ENCODE measurements at places on chromosomes 16 and 17.

DNA sequence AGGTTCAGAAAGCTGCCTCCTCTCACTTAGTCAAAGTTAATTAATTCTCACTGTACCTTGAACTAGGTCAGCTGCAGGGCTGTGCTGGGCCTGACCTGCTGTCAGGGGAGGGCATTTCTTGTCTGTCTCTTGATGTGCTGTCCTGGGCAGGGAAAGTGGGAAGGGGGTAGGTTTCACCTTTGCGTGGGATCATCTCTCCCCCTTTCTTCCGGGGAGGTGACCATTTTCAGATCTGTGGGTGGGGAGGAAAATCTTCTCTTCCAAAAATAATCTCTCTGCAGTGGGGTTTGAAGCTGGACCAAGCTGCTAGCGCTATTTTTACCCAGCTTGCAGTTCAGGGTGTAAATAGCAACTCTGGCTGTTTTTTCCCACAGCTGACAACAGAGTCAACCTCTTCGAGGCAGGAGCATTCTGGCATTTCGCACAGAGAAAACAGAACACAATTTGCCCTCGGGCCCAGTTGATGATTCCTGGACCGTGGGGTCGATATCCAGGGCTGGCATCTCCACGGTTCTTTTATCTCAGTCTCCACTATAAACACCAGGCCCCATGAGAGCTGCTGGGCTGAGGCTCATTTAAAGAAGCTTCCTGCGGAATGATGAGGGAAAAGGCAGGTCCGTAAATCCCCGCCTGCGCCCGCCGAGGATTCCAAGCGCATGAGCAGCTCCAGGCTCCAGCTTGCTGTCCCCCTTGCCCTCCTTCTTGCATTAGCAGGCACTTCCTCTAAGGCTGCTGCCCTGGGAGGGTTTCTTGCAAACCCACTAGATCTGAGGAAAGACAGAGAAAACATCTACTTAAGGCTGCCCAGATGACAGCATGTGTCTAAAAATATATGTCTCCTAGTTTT lies 93.9 kb downstream of the YPEL2 start:
- no peak for DNase-seq

- no peak for DNase-seq
These were observed 3.4 kb downstream of the SNN start for GRCh38 chr16:11671676-11672075.

GRCh38 chr16:27839419-27839818 lies 224.1 kb downstream of the GSG1L start:
- DNase-seq, result no peak

GRCh38 chr17:19800571-19800970 lies 52.5 kb upstream of the ALDH3A1 start:
- DNase-seq, result no peak

DNA sequence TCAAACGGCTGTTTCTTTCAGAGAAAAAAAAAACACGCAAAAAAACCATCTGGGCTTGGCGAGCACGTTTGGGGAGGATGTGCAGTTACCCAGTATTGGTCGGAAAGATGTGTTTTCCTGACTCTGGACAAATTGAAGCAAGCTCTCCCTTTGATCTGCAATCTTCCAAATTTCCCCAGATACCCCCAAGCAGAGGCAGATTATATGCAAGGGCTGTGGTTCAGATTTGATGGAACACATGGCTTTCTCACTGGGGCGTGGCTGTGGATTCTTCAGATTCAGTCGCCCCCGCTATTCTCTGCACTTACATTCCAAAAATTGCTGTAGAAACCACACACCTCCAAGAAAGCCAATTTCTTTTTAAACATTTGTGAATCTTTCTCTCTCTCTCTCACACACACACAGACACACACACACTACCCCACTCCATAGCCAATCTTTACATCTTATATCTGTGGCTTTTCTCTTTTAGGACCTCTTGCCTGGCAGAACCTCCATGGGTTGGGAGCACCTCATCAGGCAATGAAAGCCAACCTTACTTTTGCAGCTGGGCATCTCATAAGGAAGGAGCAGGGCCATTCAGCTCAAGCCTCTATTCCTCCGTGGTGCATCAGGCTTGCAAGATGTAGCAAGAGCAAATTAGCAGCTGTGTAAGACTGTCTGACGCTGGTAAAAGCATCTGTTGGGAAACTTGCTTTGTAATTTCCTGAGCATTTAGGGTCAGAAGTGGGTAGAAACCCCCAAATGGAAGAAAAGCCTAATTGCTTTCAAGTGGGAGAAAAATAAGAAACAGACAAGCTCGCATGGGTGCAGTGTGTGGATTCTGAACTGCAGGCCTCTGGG lies 103.9 kb upstream of the FAM20A start:
- DNase-seq, result no peak

GRCh38 chr17:47066095-47066494 lies 87.0 kb upstream of the RPRML start:
- no peak for DNase-seq

GRCh38 chr17:57115916-57116315 lies 30.9 kb downstream of the AKAP1 start:
- no peak for DNase-seq

- DNase-seq, result no peak
These were observed 14.0 kb downstream of the SUPT6H start for GRCh38 chr17:28675980-28676379.

DNA sequence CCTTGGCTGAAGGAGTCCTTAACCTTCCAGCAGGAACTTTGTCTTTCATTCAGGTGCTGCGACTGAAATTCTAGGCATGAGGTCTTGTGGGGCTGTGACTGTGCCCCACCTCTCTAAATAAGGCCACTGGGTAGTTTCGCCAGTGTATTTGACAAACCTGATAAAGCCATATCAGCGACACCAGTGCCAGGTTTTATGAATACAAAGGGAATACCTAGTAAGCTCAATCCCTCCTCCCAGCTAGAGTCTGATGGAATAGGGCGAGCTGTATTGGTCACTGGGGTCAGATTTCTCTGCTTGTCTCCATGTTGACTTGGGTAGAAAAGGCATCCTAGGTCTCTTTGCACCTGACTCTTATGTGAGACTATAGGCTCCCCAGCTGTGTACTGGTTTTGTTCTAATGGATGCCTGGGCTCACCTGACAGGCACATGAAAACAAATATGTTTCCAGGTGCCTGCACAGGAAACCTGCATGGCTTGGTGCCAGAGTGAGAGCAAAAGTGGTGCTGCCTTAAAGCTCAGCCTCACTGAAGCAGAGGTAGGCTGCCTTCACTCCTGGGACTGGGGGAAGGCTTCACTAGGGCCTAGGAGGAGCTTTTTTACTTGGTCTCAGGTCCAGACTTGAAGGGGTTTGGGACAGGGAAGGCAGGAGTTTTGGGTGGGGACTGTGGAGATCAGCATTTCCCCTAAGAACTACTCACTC lies 8.3 kb downstream of the SLC7A6 start:
- DNase-seq, result no peak

DNA sequence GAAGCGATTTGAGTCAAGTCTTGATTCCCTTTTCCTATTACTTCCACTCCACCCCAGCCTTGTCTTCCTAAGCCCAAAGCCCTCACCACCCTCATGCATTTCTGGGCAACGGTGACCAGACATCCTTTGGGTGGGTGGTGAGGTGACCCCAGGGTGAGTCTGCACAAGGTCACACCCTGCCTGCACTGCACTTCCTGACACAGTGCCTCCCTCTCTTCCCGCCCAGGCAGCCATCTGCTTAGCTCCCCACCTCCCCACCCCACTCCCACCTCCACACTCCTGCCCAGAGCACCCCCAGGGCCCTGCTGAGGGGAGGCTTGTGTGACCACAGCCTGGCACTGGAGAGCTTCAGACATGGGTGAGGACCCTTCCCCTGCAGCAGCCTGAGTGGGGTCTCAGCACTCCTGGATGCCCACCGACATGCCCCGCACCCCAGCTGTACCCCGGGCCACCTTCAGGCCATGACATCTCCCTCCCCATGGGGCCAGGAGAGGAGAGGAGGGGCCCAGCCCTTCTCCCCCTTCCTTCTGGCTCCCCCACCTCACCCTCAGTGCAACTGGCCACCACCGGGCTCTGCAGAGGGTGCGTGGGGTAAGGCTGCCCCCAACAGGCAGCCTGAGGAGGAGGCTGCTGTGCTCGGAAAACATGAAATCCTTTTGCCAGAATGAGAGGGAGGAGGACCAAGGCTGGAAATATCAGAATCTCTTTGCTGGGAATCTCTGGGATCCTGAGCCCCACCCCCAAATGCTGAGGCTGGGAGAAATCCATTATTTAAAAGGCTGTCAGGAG lies 68.6 kb downstream of the CCT6B start:
- DNase-seq, result no peak

GRCh38 chr16:22665048-22665797 lies 148.7 kb upstream of the HS3ST2 start:
- DNase-seq, result no peak

- DNase-seq, result no peak
These were observed 156.9 kb downstream of the C16orf78 start for GRCh38 chr16:49530427-49530970.

- DNase-seq, result no peak
These were observed at the start of gene FLII for GRCh38 chr17:18258356-18259038. TSS of gene FLII (minus strand) at chr17:18258738. CDS start at chr17:18258690, 48 bp downstream.

- no peak for DNase-seq
These were observed 6.8 kb downstream of the MYO1C start for GRCh38 chr17:1485423-1486376.

DNA sequence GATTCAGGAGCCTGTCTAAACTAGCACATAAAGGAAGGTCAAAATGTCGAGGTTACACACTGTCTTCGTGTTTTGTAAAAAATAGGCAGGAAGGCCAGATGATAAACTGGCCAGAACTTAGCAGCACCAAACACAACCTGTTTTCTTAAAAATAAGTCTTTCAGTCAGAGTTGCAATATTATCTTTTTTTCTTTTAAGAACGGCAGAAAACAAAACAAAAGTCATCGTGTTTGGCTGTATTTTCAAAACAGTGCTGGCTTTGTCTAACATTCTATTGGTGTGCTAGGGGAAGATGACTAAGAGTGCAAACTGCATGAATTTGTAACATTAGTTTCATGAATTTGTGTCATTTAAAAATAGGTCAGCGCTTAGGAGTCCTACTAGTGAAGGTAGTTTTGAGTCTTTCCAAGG lies 5.3 kb downstream of the MAF start:
- no peak for DNase-seq

- no peak for DNase-seq
These were observed 3.2 kb downstream of the UTS2R start for GRCh38 chr17:82374626-82375331.

DNA sequence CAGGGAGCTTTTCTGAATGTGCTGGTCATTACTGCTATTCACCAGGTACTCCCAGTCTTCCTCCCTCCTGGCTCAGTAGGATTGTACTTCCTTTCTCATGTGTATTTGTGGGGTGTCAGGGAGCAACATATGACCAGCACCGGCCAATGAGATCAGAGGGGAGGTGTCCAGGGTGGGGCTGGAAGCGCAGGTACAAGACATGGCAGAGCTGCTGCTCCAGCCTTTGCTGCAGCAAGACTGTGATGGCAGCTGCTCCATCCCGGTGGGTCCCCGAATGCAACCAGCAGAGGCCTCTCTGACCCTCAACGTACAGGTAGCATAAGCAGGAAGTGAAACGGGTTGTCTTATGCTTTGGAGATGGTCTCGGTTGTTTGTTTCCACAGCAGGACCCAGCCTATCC lies 53.8 kb upstream of the CACNG5 start:
- DNase-seq, result no peak

DNA sequence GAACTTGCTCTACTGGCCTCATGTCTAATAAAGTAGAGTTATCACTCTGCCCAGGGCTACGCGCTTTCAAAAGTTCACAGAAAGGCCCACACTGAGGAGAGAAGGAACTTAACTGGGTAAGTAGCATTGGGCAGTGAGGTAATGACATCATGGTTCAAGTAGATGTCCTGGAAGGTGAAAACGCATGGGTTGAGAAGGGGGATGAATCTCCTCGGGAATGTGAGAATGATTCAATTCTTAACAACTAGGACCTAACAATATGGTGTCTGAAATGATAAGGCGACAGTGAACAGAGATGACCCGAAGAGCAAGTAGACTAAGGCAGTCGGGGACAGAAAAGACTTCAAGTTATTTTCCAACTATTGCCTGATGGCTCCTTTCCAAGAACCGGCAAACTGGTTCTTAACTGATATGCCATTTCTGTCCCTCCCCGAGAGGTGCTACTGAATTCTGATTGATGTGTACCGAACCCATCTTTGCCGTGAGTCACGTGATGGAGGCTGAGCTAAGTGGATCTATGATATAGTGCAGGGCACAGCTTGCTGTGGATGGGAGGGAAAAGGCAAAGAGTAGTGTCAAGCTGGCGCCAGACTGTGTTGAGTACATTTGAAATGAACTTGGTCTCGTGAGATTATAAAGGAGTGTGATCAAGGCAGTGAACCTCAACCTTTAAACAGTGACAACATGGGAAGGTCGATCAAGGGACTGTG lies 44.1 kb downstream of the MARCHF10 start:
- DNase-seq, result no peak

- no peak for DNase-seq
These were observed 38.8 kb upstream of the PRKCB start for GRCh38 chr16:23796941-23797340.

DNA sequence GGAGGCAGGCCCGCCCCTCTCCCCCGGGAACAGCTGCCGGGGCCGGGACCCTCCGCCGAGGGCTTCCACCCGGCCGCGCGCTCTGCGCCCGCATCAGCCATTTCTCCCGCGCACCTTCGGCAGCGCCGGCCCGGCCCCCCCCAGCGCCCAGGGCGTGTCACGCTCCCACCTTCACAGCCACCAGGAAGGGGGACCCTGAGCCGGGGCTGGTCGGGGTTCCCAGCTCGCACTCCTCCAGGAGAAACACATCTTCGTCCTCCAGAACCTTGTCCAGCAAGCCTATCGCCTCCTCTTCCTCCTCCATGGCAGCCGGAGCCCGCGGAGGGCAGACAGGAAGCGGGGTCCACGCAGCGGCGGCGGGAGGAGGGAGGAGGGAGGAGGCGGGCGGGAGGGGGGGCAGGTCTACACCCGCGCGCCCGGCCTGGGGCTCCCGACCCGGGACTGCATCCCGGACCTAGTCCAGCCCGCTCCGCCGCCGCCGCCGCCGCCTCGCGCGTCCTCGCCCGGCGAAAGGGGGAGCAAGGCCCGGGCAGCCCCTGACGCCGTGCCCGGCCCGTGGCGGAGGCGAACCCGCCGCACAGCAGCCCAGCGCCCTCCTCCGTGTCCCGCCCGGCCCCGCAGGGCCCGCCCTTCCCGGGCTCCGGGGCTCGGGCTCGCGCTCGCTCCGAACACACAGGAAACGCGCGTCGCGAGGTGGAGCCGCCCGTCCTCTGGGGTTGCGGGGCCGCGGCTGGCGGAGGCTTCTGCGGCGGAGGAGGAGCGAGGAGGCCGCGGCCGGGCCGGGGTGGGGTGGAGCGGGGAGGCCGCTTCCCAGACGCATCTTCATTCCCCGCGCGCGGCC lies 70.8 kb downstream of the ABR start:
- no peak for DNase-seq

GRCh38 chr17:64950871-64951270 lies 31.6 kb upstream of the LRRC37A3 start:
- no peak for DNase-seq

- DNase-seq, result no peak
These were observed 24.5 kb upstream of the HYDIN start for GRCh38 chr16:71254832-71255525.

DNA sequence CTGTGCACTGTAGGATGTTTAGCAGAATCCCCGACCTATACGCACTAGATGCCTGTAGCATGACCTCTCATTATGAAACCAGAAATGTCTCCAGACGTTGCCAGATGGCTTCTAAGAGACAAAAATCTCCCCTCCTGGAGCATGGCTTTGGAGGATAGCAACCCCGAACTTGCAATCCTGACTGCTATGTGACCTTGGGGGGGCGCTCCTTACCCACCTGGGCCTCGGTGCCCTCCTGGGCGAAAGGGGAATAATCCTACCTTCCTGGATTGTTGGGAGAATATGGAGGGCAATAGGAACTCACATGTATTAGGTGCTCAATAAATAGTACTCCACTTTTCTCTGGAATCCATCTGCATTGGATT lies 8.1 kb downstream of the MRM1 start:
- no peak for DNase-seq

- DNase-seq, result no peak
These were observed at the start of gene PRSS22 for GRCh38 chr16:2857451-2858244. TSS of gene PRSS22 (minus strand) at chr16:2858170. CDS start at chr16:2858104, 66 bp downstream.

Measured in stimulated activated CD8-positive, alpha-beta memory T cell treated with anti-CD3 and anti-CD28 coated beads, Interleukin-7, amount 100 ng/mL, for 24 hours (primary cell).